Bone marrow (tissue), 2 donors: ENCODE measurements at places on chromosomes 7 and 10.

DNA sequence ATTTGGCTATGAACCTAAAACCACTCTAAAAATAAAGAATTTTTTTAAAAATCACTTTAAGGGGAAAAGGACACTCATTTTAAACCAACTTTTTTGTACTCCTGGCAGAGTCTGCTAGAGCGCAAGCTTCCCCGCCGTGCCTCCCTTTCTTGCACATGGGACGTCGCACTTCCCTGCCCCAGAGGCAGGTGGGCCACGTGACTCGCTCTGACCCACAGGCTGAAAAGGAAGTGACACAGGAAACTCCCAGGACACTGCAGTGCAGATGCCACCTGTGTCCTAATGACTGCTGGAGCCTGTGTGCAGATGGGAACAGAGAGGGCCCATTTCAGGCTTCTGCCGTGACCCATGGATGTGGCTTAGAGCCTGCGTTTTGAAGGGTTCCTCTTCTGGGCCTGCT, 142.1 kb upstream of the LANCL2 start:
- DNase-seq: no peak

DNA sequence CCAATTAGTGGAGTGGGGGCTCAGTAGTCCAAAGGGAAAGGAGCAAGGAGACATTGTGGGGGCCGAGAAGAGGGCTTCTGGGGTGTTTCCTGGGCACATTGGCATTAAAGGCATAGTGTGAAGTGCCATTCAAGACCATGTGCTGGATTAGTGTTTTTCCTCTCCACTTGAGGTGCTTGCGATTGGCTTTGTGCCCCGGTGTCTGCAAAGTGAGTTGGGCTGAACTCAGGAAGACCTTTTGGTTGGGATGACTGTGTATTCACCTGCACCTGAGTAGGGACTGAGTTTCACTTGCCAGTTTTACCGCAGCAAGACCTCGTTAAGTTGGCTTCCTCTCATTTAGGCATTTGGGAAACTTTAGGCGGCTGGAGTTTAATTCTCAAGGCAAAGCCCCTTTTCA, 73.0 kb downstream of the TCF7L2 start:
- no peak for DNase-seq

DNA sequence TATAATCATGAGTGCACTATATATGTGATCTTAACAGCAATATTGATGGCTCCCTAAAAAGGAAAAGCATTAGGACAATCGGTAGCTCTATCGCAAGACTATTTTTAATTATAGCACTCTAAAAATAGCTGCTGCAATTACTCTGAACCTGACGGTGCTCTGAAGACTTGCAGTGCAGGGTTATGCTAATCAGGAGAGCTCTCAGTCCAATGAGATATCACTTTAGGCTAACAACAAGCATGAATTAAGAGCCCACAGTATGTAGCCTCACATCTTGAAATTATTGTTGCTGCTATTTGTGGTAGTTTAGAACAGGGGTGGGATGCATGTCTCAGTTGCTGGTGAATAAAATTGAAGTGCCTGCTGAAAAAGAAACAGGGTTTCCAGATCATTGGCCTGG, 515.8 kb upstream of the AKR1E2 start:
- no peak for DNase-seq

DNA sequence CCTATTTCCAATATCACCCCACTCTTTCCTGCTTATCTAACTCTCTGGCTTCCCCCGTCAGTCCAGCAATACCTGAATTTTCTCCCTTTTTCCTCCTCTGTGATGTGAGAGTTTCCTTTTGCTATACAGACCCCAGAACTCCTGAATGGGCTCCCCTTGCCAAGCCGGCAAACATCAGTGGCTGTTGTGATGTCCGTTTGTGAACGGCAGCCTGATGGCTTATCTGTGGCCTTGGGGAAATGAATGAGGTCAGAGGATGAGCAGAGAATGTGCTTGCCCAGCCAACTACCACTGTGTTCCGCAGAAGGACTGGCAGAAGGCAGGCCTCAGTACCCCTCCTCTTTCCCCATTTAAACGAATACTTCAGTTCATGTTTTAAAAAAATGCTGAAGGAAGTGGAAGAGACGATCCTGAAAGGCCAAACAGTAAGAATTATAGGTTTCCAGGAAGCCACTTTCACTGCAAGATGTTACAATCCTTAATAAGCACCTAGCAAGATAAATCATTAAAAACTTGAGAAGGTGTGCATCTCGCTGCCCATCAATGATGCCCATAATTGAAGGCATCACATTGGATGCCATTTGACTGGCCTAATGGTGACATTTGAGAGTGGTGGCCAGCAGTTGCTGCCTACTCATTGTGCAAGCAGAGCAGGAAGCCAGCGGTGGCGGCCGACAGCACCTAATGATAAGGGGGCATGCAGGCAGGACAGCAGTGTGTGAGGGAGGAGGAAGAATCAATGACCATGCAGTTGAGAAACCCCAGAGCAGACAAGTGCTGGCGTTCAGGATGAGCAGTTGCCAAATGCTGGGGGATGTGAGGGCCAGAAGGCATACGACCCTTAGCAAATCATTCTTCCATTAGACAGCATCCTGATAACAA, 31.5 kb downstream of the SLC18A2 start:
- DNase-seq: no peak

DNA sequence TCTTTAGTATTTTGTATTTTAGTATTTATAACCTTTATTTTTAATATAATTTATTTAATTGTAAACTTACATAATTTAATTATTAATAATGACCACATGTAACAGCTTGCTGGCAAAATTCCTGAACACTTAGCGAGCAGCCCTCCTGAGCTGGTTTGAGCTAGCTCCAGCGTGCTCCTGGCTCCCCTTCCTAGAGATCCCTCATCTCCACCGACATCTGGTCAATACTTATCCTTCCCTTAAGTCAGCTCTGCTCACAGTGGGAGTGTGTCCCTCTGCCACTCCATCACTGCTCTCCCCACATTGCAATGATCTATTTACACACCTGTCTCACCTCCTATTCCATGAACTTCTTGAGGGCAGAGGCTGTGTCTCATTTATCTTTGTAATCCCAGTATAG, 20.6 kb upstream of the TBXAS1 start:
- DNase-seq: no peak

DNA sequence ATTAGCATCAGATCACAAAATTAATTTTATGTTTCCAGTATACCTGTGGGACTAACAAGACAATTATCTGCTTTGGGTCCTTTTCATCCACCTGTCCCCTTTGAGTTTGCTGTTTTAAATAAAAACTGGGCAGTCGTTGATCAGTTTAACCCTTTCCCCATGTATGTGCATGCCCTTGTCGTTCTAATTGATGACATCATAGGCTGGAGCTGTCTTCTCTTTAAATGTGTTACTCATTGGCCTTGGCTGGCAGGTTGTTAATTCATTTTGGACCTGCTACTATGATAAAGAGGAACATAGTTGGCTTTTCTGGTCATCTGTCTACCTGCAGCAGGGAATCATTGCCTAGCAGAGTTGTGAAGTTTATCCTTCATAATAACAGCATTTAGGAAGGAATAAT, 53.8 kb downstream of the TASOR2 start:
- DNase-seq: no peak

GRCh38 chr7:94655848-94656657, at the start of gene SGCE:
Gene SGCE (minus strand): TSS chr7:94656133. CDS start chr7:94656098, 35 bp downstream.
- peak; percentile 51 for DNase-seq

GRCh38 chr10:2686691-2687090, 380.7 kb upstream of the PFKP start:
- no peak for DNase-seq

DNA sequence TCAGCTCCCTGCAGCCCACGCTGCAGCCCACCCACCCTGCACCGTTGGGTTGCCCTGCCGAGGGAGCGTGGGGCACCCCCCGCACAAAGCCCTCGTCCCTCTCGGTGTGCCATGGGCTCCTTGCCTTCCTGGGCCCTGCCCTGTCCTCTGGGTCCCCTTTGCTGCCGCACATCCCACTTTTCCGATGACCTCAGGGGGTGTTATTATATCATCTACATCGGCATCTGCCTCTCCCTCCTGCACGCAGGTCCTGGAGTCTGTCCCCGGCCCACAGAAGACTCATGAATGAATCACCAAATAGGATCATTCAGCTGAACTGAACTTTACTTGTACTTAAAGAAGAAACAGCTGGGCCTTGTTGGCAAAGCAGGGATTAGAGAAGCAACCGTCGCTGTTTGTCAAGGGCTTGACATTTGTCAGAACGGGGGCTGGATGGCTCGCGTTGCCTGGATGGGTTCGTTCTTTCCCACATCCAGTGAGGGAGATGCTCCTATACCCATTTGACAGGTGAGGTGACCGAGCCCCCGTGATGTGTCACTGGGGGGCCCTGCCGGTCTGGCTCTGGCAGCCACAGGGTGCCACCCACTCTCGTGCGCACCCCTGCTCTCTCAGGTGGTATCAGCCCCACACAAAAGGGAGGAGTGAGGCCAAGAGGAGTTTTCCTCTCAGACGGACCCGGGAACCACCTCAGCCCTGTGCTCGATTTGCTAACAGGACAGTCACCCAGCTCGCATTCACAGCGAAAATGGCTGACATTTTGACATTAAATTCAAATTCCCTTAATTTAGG, 58.6 kb upstream of the EBF3 start:
- no peak for DNase-seq

DNA sequence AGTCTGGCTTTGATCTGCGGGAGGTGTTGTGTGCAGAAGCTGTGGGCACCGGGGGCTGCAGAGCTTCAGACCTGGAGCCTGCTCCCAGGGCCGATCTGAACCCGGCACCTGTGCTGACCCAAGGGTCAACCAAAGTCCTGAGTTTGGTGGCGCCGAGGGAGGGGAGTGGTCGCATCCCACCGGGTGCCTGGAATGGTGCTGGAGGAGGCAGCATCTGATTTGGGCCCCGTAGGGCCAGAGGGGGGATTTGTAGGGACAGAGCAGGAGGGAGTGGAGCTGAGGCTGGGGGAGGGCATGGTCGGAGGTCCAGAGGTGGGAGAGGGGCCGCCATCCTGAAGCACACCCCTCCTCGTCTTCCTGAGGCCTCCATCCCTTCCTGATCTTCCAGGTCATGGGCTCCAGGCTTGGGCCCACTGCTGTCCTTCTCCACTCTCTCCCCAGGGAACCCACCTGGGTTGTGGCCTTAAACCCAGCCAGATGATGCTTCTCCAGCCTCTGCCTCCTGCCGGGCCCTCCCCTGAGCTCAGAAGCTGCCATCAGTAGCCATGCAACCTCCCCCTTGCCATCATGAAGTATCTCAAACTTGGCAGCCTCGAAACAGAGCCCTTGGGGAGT, 112.9 kb downstream of the LHPP start:
- DNase-seq: no peak

- DNase-seq: no peak
Measured at GRCh38 chr10:72044417-72045041, 43.8 kb downstream of the SPOCK2 start.

DNA sequence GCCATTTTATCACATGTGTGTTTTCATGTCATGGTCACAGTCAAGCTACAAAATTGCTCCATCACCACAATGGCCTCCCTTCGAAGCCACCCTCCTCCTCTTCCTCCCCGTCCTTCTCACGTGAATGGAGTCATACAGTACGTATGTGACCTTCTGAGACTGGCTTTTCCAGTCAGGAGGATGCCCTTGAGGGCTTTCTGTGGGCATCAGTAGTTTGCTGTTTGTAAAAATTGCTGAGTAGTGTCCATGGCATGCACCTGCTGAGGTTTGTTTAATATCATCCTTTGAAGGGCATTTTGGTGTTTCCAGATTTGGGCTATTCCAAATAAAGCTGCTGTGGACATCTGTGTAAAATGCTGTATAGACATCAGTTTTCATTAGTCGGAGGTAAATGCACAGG, 5.9 kb upstream of the UBE3C start:
- DNase-seq: no peak

DNA sequence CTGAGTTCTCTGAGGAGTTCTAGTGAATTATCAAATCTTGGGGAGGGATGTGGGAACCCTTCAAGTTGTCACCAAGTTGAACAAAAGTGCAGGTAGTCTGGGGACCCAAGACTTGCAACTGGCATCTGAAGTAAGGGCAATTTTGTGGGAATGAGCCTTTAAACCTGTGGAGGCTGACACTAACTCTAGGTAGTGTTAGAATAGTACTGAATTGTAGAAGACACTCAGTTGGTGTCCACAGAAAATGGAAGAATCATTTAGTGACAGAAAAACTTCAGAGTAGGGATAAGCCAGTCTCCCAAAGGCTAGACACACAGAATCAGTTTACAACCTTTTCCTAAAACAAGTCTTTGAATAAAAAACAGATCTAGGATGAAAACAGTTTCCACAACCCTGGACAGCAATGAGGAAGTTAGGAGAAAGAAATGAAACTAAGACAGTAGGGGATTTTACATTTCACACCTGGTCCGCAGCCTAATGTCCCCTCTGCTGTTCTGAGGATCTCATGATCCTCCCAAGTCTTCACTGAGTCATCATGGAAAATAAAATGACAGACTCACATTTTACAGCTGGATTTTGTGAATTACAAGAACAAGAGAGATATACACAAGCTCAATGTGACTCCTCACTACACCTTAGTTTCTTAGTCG, 23.0 kb upstream of the ING3 start:
- no peak for DNase-seq

DNA sequence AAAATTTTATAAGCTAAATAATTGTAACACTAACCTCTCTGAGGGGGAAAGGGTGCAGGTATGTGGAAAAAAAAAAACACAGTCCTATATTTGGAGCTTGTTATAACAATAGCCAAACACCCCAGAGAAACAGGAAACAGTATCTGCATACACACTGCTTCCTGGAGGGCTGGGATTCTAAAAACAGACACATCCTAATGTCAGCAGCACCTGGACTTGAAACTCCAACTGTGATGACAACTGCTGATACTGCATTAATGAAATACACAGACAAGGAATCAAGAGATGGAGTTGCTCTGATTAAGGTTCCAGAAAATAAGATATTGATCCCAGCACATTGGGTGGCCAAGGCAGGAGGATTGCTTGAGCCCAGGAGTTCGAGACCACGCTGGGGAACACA, 9.3 kb downstream of the DAGLB start:
- no peak for DNase-seq

DNA sequence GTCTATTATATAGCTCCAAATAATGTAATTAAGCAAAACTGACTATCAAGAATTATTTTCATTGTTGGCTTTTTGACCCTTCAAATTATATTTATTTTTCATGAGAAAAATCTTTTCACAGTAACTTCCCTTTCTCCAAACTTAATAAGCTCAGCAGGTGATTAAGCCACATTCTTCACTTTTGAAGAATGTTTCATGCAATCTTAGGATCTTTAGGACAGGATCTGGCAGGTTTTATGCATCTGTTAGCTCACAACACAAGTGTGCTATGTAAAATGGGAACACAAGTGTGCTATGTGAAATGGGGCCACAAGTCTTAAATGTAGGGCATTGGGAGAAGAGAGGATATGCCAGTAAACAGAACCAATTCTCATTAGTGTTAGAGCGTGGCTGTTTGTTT, 26.3 kb downstream of the BCAP29 start:
- DNase-seq: no peak
